ENCODE measurements at places on chromosomes 4 and X.

DNA sequence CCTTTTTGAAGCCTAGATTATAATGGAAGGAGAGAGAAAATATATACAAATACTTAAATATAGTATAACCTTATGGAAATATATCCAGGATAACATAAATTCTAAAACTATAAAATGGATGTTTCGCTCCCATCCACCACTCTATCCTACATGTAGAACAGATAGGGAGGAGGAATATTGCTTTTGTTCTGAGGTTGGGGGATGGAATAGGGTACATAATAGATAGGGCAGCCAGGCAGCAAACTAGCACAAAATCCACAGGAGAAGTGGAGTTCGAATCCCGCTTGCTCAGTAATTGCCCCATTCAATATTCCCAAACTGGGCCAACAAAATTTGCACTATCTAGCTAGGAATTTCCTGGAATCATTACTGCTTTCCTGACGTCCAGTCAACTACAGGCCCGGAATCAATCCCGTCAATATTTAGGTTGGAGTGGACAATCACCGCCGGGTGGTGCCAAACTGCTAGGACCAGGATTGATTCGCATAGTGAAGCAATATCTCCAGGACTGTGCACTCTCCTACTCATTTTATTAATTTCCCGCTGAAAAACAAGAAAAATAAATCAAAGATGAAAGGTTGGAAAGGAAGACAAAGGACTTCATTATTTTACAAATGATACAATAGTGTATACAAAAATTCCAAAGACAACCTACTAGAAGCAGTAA, 40.4 kb upstream of the PAPSS1 start:
- DNase-seq = no peak

DNA sequence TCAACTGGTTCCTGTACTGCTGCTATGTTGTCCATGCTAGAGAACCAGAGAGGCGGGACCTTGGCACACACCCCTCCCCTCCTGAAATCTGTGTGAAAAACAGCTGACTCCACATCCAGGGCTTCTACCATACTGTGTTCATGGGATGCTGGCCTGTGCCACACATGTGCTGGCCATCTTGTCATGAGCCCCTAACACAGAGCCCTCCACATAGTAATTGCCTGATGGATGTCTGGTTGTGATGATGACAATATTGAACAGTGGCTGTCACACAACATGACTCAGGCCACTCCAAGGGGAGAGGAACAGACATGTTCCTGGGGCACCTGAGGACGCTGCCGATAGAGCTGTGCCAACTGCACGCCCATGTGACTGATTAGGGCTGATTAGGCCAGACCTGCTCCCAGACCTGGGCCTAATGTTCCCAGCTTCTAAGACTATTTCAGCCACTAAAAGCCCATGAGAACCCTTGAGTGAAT, 13.1 kb downstream of the SLC25A5 start:
- DNase-seq = no peak

DNA sequence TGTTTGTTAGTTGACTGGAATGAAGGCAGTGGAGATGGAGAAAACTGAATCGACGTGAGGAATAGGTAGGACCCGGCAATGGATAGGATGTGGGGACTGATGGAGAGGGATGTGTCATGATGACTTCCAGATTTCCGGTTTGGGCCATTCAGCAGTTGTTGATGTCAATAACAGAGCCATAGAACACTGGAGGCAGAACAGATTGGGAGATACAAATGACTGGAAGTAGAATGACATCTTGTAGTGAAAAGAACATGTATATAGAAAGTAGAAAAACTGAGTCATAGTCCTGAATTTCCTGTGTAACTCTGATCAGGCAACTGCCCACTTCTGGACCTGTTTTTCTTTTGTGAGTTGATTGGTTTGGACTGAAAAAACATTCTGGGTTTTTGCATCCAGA, 24.5 kb downstream of the CETN2 start:
- no peak for DNase-seq

GRCh38 chr4:151147000-151147399, 47.6 kb downstream of the RPS3A start:
- no peak for DNase-seq

DNA sequence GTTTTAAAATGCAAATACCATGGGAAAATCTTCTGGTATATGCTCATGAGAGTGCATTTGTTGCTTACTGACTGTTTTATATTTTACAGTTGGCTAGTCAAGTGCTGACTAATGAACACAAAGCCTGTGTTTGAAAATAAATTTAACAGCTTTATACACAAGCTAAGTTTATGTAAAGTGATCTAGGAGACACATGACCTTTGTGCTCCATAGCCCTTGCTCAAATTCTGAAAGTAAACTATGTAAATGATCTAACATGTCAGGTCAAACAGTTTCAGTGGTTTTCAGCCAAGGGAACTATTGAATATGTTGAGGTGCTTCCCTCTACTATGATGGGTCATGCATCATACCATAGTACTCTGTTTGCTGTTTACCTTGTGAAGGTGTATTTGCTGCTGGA, 36.7 kb downstream of the DIAPH2 start:
- no peak for DNase-seq

DNA sequence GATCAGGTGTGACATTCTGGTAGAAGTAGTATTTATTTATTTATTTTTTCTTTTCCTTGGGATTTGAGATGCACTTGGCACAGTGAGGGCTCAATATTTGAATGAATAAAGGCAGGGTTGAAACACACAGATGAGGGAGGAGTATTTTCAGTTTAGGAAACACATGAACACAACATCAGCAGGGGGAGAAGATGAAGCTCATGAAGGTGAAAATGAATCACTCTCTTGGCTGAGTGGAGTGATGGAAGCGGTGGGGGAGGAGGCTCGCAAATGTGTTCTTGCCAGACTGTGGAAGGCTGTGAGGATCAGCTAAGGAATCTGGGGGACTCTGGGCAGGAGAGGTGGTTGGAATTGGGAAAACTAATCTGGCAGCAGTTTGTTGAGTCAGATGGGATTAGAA, 55.3 kb downstream of the ARHGAP10 start:
- no peak for DNase-seq

Data from activated T-cell treated with anti-CD3 and anti-CD28 coated beads, Interleukin-2, amount 50 U/mL, for 24 hours (primary cell).